ENCODE measurements at places on chromosomes 4 and X.

DNA sequence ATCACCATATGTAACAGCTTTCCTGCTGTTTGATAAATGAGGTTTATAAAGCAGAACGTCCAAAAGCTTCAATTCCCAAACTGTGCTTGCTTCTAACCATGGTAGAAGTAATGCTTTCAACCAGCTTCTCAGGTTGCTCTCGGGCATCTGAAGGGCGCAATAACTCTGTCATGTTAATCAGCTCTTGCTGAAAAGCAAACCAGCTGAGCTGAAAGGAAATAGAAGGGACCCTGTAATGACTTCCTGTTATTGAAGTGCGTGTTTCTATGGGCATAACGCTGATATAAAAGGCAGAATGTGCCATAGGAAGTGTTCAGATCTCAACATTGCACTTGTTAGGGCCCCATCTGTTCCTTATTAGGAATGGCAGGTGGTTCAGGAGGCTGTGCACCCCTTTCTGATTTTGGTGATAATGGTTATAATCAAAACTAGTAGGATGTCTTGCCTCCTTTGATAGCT is 21.2 kb downstream of the HERC3 start:
- peak; percentile 3 for DNase-seq

DNA sequence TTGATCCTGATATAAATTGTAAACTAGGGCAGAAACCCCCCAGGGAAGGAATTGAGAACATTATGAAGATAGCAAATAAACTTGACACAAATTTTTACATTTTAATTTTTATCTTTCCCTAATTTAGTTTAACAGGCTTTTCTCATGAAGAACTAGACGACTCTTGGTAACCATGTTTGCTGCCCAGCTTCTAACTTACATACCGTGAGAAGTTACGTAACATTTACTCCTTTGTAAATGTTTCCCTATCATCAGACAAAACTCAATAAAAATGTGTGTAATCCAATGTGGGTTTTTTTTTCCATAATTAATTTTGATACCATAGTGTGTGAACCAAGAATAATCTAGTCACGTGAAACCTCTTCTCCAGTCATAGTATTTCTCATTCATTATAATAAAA is 34.4 kb downstream of the OFD1 start:
- no peak for DNase-seq

GRCh38 chr4:109548655-109549054 is 11.4 kb upstream of the MCUB start:
- peak; percentile 91 for DNase-seq

GRCh38 chrX:84248226-84248625 is 60.2 kb upstream of the RPS6KA6 start:
- DNase-seq, result no peak

- no peak for DNase-seq
These were observed 84.2 kb downstream of the NPNT start for GRCh38 chr4:105979506-105979905.

- DNase-seq, result no peak
These were observed 119.7 kb downstream of the PCDH7 start for GRCh38 chr4:30839583-30840520.

DNA sequence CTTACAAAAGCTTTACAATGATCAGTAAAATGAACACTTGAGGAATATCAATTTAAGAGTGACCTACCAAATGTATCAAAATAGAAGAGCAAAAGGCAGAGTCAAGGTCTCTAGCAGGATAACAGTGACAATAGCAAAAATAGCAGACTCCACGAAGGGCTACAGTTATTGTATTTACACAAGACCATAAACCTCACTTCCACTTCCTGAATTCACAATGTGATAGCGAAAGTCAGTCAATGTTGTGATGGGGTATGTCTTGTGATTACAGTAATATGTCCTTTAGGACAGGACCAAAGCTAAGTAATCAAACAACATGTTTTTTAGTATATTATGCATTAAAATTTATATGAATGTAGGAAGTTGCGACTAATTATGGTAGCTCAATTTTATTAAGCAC is 139.6 kb downstream of the IQCM start:
- no peak for DNase-seq

- DNase-seq, result peak; percentile 34
These were observed 16.0 kb downstream of the NBDY start for GRCh38 chrX:56744996-56745395.

DNA sequence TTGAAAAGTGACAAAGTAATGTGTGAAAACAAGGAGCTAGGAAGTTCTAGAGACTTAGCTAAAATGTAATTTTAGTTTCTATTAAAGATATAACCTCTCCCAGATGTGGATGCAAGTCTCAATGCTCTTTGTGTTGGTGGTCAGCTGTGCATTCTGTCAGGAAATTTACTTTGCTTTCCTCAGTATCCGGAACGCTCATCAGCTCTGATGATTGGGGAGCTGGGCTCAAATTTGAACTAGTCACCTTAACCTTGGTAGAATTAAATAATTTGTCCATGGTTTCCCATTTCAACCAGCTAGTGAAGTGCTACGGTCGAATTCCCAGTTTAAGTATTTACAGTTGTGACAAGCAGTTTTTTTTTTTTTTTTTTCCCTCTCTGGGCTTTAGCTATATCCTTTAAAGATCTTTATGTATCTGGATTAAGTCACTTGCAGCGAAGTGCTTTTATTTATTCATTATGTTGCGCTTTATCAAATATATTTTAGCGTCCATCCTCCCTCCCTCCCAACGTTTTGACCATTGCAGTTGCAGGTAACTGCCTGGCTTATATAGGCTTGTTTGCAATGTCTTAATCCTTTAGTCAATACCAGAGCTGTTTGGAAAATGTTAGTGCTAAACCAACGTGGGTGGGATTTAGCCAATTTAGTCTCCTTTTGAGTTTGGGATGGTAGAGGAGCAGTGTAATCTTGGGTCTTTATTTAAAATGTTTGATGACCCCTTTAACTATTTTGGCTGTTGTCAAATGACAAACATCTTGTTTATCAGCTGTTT is 2.1 kb downstream of the OGT start:
- no peak for DNase-seq

GRCh38 chr4:105106426-105106825 is 40.2 kb upstream of the TET2 start:
- no peak for DNase-seq

- no peak for DNase-seq
These were observed 786.1 kb upstream of the AADAT start for GRCh38 chr4:170875868-170876267.

GRCh38 chrX:40877887-40878286 is 142.5 kb upstream of the MED14 start:
- DNase-seq, result peak; percentile 8

GRCh38 chr4:87410679-87411078 is 11.7 kb upstream of the NUDT9 start:
- DNase-seq, result no peak

DNA sequence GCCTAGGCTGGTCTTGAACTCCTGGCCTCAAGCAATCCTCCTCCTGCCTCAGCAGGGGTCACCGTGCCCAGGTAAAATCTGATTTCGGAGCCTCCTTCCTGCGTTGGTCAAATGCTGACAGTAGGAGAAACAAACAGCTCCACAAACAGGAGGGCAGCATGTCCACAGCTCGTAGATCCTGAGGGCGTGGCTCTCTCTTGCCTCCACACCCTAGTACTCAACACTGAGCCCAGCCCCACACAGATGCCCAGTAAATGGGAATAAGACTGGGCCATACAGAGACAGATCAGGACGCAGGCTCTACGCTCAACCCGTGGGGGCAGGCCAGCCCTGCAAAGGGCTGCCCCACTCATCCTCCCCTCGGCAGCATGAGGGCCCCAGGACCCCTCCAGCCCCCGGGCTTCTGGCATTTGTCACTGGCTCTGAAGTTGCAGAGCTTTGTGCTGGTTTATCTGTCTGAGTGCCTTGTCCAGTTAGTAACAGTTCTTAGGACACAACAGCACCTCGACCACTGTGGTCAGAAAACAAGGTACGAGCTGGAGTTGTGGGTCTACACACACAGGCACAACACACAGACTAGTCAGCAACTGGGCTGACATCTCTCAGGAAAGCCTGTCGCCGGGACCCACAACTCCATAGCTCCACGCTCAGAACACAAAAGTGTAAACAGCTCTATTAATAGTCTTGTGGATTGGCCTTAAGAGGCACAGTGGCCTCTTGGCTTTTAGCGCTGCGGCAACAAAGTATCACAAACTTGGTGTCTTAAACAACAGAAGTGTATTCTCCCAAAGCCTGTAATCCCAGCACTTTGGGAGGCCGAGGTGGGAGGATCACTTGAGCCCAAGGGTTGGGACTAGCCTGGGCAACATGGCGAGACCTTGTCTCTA is 5.2 kb downstream of the TNIP2 start:
- DNase-seq, result no peak

DNA sequence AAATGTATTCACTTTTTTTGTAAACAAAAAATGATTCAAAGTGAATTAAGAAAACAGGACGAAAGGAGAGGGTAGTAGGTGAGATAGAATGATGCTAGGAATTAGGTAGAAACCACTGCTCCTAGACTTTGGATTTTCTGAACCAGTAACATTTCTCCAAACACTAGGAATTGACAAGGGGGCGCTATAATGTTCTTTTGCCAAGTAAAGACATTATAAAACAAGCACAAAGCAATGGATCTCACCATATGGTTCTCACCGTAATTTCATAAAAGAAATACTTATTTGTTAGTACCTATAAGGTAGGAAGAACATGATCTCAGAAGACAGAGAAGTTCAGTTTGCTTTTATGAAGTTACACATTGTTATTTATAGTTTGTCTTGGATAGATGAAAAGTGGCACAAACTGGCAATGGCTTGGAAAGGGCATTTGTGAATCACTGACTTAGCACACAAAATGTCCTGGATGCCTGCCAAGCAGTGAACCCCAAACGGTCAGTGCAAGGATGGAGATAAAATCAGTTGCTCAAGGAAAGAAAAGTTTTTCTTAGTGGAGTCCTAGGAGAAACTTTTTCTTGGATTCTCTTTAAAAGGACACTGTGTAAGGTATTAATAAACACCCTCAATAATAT is 8.1 kb upstream of the TBC1D1 start:
- DNase-seq, result no peak

- DNase-seq, result no peak
These were observed 1526.2 kb upstream of the IGFBP7 start for GRCh38 chr4:58636381-58636780.

GRCh38 chrX:116862340-116862739 is 399.6 kb upstream of the CT83 start:
- no peak for DNase-seq

- DNase-seq, result peak; percentile 4
These were observed 25.5 kb upstream of the MORC4 start for GRCh38 chrX:107025545-107025944.

- no peak for DNase-seq
These were observed 3.7 kb downstream of the PPP1R3F start for GRCh38 chrX:49273181-49273727.

GRCh38 chrX:130097507-130098209 is 12.6 kb downstream of the ELF4 start:
- DNase-seq, result no peak

DNA sequence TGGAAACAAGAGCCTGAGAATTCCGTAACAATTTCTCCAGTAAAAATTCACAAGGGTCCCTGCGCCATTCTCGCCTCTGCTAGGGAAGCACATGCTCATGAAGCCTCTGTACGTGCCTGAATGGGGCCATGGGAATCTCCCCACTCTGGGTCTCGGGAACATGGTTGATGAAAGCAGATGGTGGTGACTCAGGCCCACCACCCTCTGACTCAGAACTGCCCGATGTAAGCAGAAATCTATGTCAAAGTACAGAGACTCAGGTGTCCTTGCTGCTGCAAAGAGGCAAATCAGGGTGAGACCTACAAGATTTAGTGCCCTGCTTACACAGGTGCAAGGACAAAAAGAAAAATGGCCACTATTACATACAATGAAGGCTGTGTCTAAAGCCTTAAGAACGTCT is 65.0 kb downstream of the SCD5 start:
- DNase-seq, result no peak

DNA sequence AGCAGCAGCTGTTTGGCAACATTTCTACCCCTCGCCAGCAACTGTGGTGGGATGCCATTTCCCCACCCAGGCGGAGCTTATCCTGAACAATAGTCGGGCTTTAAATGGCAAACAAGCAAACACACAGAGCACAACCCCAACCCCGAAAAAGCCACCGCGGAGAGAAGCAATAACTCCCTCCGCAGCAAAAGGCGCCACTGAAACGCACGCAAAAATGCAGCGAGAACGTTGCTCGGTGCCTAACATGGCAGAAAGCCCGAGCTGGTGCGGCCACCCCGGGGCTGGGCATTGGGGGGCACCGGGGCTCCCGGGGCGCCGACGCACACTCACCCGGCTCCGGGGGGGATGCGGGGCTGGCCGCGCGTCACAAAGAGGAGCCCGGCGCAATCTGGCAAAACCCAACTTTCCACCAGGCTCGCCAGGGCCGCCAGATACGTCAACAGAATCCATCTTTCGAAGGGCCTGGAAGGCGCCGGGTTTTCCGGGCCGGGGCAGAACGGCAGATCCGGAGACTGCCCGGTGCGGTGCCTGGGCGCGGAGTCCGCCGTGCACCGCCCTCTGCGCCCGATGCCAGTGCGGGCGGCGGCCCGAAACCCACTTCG is 818 bp downstream of the RAI2 start:
- no peak for DNase-seq

DNA sequence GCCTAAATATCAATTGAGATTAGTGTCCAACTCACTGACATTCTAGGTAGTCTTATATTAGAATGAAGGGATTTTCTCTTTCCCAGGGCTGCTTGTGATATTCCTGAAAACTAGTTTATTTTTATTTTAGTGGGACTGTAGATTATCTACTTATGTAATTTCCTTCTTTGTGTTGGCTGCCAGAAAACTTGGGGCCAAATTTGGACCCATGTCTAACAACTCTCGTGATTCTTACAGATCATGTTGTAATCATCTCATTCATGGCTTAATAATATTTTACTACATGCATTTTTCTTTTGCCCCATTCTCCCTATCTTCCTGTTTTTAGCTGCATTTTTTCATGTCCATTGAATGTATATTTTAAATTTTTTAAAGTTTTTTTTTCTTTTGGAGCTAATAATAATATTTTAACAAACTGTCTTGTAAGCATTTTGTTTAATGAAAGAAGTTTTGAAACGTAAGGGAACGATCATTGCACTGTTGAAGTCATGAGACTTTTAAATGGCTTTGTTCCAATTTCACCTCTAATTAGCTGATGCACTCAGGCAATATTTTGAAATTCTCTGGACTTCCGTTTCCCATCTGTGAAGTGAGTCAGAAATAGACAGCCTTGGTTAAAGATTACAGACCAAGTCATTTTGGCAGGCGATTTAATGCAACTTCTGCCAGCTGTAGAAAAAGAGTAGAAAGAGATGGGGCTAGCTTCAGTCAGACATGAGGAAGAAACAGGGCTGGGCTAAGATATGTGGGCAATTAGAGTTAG is 14.3 kb upstream of the TDO2 start:
- peak; percentile 62 for DNase-seq

DNA sequence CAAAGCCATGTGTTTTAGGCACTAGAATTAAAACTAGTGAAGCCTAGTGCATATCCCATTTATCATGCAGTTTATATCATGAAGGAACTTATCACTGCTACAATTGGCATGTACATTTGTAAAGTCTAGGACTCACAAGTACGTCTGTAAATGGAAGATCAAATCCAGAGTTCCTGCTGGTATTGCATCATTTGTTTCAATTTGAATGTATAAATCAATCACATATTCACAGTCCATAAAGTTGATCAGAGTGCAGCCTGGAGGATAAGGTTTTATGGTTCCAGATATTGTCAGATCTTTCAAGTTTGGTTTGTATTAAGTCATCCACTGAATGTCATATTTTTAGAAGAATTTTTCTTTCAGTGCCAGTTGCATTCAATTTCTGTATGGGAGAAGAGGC is 32.6 kb upstream of the PDE5A start:
- DNase-seq, result no peak

GRCh38 chrX:916230-916599 is 285.6 kb downstream of the SHOX start:
- DNase-seq, result no peak

GRCh38 chrX:78957768-78958130 is 12.6 kb downstream of the P2RY10 start:
- no peak for DNase-seq

GRCh38 chr4:3196670-3197359 is 52.1 kb upstream of the MSANTD1 start:
- DNase-seq, result no peak

All from inflammatory macrophage (primary cell).